ENCODE measurements at places on chromosomes 4 and X. TPM values are rescaled to one million over a fixed set of nuclear protein-coding genes. Genes with fewer than 3 reads are reported as not detected.

Gene P2RY10
- not detected for total RNA-seq

DNA sequence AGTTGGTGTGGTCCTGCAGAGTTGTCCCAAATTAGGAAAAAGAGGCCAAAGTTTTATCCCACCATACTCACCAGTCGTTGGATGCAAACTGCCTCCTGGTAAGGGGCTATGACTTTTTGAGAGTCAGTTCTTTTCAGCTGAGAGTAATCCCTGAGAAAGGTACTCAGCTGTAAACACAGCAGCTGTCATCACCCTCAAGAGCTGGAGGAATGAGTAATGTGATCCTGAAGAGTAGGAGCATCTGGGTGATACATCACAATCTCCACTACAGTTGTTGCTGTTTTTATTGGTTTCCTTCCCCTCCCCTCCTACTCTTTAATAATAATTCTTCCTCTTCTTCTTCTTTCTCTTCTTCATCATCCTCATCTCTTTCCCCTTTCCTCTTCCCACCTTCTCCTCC, 5.7 kb downstream of the MAGEE1 start:
- DNase-seq = no peak

GRCh38 chrX:143363419-143363818, 153.9 kb downstream of the SPANXN3 start:
- DNase-seq = no peak

DNA sequence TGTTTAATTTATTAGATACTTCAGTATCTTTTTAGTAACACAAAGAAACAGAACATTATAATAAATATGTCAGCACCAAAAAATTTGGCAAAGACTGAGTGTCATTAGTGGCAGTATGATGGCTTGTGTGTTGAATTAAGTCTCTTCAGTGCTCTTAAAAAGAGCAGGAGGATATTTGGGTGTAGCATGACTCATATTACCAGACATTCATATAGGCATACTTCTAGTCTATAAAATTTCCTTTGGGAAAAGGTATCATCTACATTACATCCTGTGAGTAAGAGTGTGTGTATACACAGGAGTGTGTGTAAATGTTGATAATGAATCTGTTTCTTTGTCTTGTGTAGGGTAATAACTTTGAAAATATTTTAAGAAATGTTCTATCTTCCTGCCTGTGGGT, 135.7 kb downstream of the CNKSR2 start:
- peak; percentile 12 for DNase-seq

- no peak for DNase-seq
Observed at GRCh38 chr4:24169956-24170355, 280.1 kb upstream of the PPARGC1A start.

Data from HFFc6 (cell line).